ENCODE measurements at places on chromosomes 7 and 10. TPM values are rescaled to one million over a fixed set of nuclear protein-coding genes. Genes with fewer than 3 reads are reported as not detected.

DNA sequence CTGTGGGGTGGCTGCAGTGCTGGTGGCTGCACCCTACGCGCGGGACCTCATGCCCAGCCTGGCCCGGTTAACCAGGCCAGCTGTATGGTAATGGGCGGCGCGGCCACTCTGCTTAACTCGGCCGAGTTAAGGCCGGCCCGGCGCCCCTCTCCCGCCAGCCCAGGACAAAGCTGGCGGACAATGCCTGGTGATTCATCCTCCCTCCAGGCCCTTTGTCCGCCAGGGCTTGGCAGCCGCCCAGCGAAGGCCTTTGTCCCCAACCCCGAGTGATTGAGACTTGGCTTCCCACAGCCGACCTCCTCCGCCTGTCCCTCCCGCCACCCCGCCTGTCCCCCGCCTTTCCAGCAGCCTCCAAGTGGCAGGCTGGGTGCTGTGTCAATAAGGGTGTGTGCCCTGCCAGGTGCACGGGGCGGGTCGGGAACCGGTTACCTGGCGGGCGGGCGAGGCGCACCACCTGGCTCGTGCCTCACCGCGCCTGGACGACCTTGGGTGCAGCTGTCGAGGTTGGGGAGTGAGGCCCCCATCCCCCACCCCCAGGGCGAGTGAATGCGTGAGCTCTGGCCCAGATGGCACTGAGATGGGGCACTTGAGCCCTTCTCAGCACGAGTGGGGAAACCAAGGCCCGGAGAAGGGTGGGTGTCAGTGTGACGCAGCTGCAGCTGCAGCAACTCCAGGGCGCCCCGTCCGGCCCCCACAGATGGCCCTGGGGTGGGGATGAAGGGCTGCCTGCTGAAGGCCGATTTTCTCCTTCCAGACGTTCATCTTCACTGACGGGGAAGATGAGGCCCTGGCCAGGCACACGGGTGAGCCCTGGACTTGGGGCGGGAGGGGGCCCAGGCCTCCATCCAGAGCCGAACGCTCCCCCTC lies 4.6 kb downstream of the LFNG start:
- H3K4me3 ChIP-seq, result no peak overlapping the region
- no peak for DNase-seq
- H3K27ac ChIP-seq, result no peak overlapping the region
- no peaks in the 10 kb centered on the region for H3K27me3 ChIP-seq

DNA sequence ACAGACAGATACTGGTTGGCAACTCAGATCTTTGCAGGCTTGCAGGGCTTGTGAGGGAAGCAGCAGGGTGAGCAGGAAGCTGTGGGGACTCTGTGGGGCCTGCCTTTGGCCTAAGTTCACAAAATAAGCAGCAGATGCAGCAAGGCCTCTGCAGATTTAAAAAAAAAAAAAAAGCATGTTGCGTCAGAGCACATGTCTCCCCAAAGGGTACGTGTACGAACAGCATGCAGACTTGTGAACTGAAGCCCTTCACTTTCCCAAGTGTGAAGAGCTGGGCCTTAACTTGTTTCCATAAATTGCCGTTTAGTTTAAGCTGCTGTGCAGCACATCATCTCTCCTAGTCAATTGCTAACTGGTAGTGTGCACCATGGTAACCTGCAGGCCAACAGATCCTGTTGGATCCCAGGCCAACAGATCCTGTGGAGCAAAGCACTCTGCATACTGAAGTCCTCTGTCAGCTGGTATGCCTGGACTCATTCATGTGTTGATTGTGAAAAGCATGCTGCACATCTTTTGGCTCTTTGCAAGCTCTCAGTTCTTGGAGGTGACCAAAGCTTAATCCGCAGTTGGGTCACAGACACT lies 10.8 kb upstream of the XPNPEP1 start:
- H3K4me3 ChIP-seq, result peak overlapping the region; percentile 10
- H3K36me3 ChIP-seq, result no peaks in the 10 kb centered on the region

GRCh38 chr7:38932509-38933168 lies 23.6 kb upstream of the VPS41 start:
- peak; percentile 6 for DNase-seq
- no peak overlapping the region for H3K4me3 ChIP-seq
- H3K36me3 ChIP-seq, result no peaks in the 10 kb centered on the region
- H3K4me1 ChIP-seq, result no peaks in the 10 kb centered on the region
- H3K27ac ChIP-seq, result no peak overlapping the region
- H3K27me3 ChIP-seq, result no peaks in the 10 kb centered on the region

DNA sequence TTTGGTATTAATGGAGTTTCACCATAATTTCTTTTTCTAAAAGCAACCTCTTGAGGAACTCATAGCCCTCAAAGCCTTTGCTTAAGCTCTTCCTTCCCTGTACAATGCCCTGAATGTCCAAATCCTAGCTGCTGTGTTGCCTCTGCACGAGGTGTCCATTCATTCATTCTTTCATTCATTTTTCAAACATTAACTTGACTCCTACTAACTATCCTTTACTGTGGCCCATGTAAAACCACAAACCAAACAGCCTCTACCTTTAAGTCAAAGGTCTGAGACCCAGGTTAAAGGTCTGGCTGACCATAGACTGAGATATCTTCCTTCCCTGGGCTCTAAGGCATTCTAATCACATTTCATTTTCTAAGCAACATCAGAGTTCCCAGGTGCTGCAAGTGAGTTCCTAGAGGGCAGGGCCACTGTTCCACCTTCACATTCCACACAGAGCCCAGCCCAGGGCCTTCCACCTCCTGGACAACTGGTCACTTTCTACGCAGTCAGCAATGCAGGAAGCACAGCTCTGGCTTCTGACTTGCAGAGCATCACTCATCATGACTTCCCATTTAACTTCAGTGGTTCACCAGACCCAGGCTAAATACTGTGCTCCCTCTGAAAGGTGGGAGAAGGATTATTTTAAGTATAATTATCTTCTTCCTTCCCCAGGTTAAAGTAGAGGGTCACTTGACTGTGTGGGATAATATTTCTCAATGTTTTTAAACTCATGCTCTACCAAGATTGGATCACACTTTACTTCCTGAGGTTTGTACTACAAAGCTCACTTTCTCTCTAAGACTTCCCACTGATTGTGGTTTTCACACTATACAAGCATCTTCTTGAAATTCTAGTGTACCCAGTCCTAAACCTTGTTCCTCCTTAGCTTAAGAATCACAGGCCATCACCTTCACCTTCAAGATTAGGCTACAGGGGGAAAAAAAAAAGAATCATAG lies 19.1 kb downstream of the ATXN7L1 start:
- H3K4me3 ChIP-seq, result no peak overlapping the region
- no peak for DNase-seq
- peaks cover 27% of the 10 kb centered on the region for H3K4me1 ChIP-seq

GRCh38 chr7:124113045-124113444 lies 80.2 kb upstream of the TMEM229A start:
- no peak overlapping the region for H3K27ac ChIP-seq
- DNase-seq, result no peak
- H3K4me3 ChIP-seq, result no peak overlapping the region
- no peaks in the 10 kb centered on the region for H3K27me3 ChIP-seq
- H3K4me1 ChIP-seq, result no peaks in the 10 kb centered on the region

- no peak overlapping the region for H3K27ac ChIP-seq
- DNase-seq, result no peak
- H3K4me3 ChIP-seq, result no peak overlapping the region
- no peaks in the 10 kb centered on the region for H3K4me1 ChIP-seq
- no peaks in the 10 kb centered on the region for H3K27me3 ChIP-seq
Measured at GRCh38 chr10:12006671-12007070, 35.9 kb downstream of the UPF2 start.

- H3K27me3 ChIP-seq, result no peaks in the 10 kb centered on the region
- H3K27ac ChIP-seq, result no peak overlapping the region
- no peaks in the 10 kb centered on the region for H3K4me1 ChIP-seq
- H3K36me3 ChIP-seq, result no peaks in the 10 kb centered on the region
- no peak overlapping the region for H3K4me3 ChIP-seq
Measured at GRCh38 chr7:57646901-57647246, 196.9 kb downstream of the ZNF716 start.

GRCh38 chr7:14635955-14636354 lies 266.6 kb downstream of the DGKB start:
- no peaks in the 10 kb centered on the region for H3K27me3 ChIP-seq
- DNase-seq, result no peak
- H3K36me3 ChIP-seq, result no peaks in the 10 kb centered on the region
- H3K4me3 ChIP-seq, result no peak overlapping the region

DNA sequence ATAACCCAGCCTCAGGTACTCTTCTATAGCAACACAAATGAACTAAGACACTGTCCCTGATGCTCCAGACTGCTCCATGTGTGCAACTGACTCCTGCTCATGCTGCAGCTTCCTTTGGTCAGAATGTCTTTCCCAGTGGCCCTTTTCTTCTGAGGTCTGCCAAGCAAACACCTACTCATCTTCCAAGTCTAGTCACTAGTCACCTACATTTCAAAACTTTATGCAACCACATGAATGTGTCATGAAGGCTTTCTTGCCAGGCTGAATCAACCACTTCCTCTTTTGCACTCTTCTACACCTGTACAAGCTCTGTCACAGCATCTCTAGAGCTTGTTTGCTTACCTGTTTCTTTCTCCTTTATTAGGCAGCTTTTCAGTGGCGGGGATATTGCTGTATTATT lies 75.8 kb downstream of the LSMEM1 start:
- no peak for DNase-seq
- H3K4me3 ChIP-seq, result no peak overlapping the region
- H3K36me3 ChIP-seq, result no peaks in the 10 kb centered on the region
- no peak overlapping the region for H3K27ac ChIP-seq

The CTAGE4 gene
- total RNA-seq, result 1.8 TPM

The FOXI2 gene
- total RNA-seq, result not detected

The STRIP2 gene
- total RNA-seq, result 25.0 TPM

The TLL2 gene
- total RNA-seq, result 0.09 TPM

The PRLHR gene
- total RNA-seq, result not detected

The LBX1 gene
- not detected for total RNA-seq

Measured in CD8-positive, alpha-beta memory T cell (primary cell).